ENCODE measurements at places on chromosomes 7 and 10.

DNA sequence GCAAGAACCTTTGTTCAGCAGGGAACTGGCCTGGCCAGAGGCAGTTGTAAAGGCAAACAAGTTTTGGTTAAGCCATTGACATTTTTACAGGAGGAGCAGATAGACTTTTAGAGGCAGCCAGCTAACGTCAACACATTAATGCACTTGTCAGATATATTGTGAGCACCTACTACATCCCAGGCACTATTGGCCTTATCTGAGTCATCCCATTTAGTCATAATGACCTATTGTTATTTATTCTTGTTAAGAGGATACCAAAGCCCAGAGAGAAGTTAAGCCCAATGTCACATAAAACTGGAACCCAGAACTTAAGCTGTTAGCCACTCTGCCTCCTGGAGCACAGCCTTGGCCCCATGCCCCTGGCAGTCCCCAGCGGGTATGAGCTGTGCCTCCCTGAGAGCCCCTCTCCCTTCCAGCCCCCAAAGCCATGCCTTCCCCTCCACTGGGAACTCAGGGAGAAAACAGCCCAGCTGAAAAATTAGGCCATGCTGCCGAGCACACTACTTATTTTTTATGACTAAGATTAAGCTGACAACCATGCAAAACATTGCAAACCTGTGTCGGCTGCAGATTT, 32.7 kb upstream of the TRIM8 start:
- H3K4me1 ChIP-seq = peaks cover 11% of the 10 kb centered on the region
- H3K27ac ChIP-seq = no peak overlapping the region
- H3K36me3 ChIP-seq = peaks cover 10% of the 10 kb centered on the region
- no peak for DNase-seq

DNA sequence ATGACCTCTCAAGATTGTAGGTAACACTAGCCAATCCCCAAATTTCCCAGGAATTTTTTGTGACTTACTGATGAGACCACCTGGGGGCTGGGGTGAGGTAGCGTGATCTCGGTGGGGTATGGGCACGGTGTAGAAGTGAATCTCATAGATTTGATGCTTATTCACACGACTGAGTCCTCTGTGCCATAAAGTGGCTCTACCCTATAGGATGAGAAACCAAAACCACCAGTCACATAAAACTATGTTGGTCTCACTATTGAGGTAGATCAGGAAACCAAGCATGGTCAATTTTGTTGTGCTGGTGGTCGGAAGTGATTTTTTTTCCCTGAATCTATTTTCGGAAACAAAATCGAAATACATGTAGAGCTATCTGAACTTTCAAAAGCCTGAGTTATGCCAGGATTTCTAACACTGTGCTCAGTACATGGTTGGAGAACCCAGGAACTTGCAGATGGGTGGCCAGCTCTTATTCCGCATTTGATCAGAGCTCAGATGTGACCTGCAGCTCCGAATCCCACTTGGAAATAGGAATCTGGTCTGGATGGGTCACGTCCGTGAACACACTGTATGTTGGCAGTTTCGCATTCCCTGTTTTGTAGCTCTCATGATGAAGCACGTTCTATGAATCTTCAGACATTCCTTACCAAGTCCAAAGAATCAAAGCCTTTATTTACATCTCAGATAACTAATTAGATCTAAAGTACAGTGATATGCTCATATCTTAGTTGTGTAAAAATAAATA, 261.5 kb downstream of the KLF6 start:
- H3K36me3 ChIP-seq = no peaks in the 10 kb centered on the region
- H3K27ac ChIP-seq = no peak overlapping the region
- DNase-seq = no peak
- no peak overlapping the region for H3K4me3 ChIP-seq
- no peaks in the 10 kb centered on the region for H3K27me3 ChIP-seq

- no peak overlapping the region for H3K27ac ChIP-seq
- H3K4me3 ChIP-seq = no peak overlapping the region
- no peak for DNase-seq
These were observed 223.2 kb downstream of the PRKG1 start for GRCh38 chr10:51297438-51297837.

- no peaks in the 10 kb centered on the region for H3K36me3 ChIP-seq
- H3K27me3 ChIP-seq = no peaks in the 10 kb centered on the region
- no peak overlapping the region for H3K4me3 ChIP-seq
- no peak overlapping the region for H3K27ac ChIP-seq
- DNase-seq = no peak
These were observed 45.8 kb downstream of the OAT start for GRCh38 chr10:124372899-124373298.

GRCh38 chr7:51260516-51260915, 56.1 kb downstream of the COBL start:
- no peak overlapping the region for H3K4me3 ChIP-seq
- DNase-seq = no peak
- H3K36me3 ChIP-seq = no peaks in the 10 kb centered on the region
- H3K27me3 ChIP-seq = no peaks in the 10 kb centered on the region
- H3K4me1 ChIP-seq = no peaks in the 10 kb centered on the region
- H3K27ac ChIP-seq = no peak overlapping the region

GRCh38 chr10:77392236-77392721, 245.3 kb downstream of the KCNMA1 start:
- H3K27me3 ChIP-seq = peaks cover 3% of the 10 kb centered on the region
- H3K36me3 ChIP-seq = no peaks in the 10 kb centered on the region
- no peak for DNase-seq
- H3K27ac ChIP-seq = no peak overlapping the region

DNA sequence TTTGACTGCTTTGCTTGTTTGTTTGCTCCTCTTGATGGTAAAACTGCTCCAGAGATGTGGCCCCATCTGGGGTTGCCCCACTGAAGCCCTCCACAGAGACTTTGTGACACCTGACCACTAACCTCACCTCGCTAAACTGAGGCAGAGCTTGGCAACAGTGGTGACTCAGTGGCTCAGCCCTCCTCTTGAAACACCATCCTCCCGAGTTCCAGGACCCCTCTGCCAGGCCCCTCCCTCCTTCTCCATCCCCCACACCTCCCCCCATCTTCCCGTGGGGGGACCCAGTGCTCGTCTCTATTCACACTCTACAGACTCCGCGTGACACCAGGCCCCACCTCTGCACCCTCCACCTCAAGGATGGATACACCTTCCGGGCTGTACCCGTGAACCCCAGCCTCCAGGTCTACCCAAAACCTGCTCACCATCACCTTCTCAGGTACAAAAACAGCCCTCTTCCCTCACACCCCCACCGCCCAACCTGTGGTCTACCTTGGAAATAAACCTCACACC, 19.0 kb upstream of the RET start:
- DNase-seq = no peak
- H3K27ac ChIP-seq = no peak overlapping the region
- H3K4me1 ChIP-seq = no peaks in the 10 kb centered on the region
- no peaks in the 10 kb centered on the region for H3K27me3 ChIP-seq
- no peaks in the 10 kb centered on the region for H3K36me3 ChIP-seq

Data from natural killer cell (primary cell).